ENCODE measurements at places on chromosomes 3 and 15.

DNA sequence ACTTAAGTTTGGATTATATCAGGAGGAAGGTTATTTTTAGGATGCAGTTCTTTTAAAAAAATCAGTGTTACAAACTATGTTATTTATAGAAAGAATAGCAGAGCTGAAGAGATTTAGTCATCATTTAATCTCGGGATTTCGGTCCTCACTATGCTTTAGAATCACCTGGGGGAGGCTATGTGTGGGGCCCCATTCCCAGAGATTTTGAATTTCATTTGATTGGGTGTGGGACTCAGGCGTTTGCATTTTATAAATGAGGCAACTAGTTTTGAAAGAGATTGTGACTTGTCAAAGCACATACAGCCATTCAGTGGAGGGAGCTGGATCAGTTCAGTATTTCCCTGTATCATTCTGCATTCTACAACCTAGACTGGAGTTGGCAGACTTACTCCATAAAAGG, 36.8 kb downstream of the TFG start:
- DNase-seq = no peak

- DNase-seq = no peak
These were observed 56.3 kb downstream of the TJP1 start for GRCh38 chr15:29765898-29766527.

DNA sequence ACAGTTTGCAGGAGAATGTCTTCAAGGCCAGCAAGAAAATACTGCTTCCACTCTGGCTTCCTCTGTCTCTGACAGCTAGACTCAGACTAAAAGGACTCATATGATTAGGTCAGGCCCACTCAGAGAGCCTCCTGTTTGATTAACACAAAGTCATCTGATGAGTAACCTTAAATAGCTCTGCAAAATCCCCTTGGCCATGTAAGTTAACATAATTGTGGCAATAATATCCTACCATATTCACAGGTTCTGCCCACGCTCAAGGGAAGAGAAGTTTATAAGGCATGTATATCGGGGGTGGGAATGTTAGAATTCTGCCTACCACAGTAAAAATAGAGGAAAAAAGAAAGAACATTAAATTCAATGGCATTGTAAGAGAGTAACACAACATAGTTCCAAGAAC, 20.6 kb upstream of the HHATL start:
- DNase-seq = no peak

GRCh38 chr3:177764377-177764912, 567.2 kb upstream of the TBL1XR1 start:
- no peak for DNase-seq

DNA sequence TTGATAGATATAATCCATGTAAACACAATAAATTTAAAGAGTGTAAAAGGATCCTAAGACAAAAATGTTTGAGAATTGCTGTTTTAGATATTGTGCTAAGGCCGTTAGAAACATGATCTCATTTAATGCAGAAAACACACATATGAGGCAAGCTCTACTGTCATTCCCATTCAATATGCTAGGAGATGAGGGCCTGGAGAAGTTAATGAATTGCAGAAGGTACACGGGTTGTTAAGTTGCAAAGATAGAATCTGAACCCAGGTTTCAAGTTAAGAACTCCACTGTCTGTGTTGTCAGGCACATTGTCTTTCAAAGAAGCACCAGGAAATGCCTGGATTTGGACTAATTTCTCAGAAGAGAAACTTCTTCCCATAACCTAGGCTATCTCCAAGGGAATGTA, 65.1 kb upstream of the SAMMSON start:
- DNase-seq = no peak

DNA sequence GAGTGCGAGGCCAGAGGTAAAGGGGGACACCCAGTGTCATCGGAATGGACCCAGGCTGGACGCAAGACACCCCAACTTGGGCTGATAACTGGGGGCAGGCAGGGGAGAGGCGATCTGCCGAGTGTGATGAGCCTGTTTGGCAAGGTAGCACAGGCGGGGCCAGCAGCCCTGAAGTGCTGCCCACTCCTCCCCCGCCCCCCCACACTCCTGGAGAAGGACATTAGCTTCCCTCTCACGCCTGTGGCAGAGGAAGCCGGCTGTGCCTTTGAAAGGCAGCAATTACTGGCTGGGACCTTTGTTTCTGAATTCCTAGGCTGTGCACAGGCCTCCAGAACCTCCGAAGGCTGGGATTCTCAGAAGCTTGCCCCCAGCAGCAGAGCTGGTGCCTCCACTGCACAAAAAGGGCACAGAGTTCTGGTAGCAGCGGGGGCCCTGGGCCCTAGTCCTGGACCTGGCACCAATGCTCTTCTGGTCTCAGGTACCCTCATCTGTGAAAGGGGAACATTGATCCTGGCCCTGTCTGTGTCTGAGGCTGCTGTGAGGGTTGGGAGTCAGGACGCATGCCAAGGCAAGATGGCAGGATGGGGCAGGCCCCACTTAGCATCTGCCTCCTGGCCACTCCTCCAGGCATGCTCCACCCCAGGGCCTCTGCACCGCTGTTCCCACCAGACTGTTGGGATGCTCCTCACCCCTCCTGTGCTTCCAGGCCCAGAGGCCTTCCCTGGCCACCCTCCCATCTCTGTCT, 28.6 kb downstream of the IQSEC1 start:
- no peak for DNase-seq

DNA sequence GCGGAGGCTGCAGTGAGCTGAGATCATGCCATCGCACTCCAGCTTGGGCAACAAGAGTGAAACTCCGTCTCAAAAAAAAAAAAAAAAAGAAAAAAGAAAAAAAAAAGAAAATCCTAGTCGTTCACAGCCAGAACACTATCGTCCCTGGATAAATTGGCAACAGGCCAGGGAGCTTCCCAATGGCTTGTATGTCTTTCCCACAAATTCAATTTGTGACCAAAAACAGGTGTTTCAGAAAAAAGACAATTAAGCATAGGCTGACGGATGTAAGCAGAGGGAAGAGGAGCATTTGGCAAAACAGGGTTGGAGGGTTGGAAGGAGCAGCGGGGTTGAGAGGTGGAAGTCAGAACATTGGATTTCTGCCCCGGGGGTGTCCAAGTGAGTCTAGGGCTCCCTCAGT, 8.5 kb downstream of the EPB42 start:
- DNase-seq = no peak
